ENCODE measurements at places on chromosomes 1 and 21.

DNA sequence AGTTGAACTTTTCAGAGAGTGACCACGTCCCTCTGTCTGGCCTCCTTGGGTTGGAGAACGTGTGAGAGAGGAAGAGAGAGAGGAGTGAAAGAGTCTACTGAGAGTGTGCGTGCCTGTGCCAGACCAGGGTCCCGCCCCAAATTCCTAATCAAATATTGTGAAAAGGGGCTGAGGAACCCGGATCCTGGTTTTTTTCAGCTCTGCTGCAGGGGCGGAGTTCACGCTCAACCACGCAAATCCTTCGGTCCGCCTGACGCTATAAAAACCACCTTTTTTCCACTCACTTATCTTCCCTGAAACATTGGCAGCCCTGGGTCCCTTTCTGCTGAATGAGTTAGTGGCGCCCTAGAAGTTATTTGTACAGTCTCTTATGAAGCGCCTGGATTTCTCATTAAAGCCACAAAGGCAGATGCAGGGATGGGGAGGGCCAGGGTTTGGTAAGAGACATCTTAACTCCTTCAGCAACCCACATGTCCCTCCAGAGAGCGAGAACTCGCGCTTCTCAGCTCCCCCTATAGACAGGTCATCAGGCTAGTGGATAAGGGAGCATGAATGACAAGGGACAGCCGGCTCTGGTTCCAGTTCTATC is at the start of gene FMOD:
TSS of gene FMOD (minus strand) at position 86 of the 589 bp plus-strand sequence. CDS start 2,852 bp downstream, outside the sequence.
- DNase-seq, result no peak

GRCh38 chr1:248786156-248786555 is 30.6 kb upstream of the LYPD8 start:
- DNase-seq, result no peak

- DNase-seq, result no peak
These were observed 56.0 kb upstream of the CD53 start for GRCh38 chr1:110816945-110817344.

DNA sequence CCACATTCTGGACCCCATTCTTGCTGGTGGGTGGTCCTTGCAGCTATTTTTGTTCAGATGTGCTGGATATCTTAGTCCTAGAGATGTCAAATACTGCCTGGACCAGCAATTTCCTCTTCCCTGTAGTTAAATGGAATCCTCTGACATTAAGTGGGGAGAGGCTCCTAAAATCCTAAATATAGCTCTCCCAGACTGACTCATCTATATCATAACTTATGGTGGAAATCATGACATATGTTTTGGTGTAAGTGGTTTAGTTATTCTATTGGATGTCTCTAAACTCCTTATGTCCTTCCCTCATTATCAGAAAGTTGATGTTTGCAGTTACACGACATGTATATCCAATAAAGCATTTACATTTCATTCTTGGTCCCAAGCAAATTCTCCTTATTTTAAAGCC is 73.1 kb downstream of the KCNJ6 start:
- DNase-seq, result no peak

- peak; percentile 96 for DNase-seq
These were observed at the start of gene ARHGAP30 for GRCh38 chr1:161069731-161070270. Gene ARHGAP30 (minus strand): TSS chr1:161069891. CDS start chr1:161069624, 267 bp downstream.

- DNase-seq, result no peak
These were observed 20.6 kb upstream of the TMEM51 start for GRCh38 chr1:15132965-15133364.

DNA sequence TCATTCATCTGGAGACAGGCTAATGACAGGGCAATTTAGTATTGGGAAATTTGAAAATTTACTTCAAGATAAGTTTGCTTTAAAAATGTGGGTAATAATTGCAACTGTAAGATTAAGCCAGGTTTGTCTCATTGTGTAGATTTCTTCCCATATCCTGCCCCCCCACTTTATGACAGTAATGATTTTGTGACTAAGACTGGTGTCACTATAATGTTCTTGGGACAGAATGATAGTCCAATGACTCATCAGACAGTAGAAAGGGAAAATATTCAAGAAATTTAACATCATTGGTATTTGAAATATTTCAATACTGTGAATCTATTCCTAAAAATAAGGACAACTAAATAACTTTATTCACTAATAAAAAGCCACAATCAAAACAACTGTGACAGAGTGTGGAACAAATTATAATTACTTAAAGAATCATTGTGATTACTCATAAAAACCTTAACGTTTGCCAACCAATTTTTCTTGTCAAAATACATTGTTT is 36.7 kb downstream of the FH start:
- DNase-seq, result no peak

DNA sequence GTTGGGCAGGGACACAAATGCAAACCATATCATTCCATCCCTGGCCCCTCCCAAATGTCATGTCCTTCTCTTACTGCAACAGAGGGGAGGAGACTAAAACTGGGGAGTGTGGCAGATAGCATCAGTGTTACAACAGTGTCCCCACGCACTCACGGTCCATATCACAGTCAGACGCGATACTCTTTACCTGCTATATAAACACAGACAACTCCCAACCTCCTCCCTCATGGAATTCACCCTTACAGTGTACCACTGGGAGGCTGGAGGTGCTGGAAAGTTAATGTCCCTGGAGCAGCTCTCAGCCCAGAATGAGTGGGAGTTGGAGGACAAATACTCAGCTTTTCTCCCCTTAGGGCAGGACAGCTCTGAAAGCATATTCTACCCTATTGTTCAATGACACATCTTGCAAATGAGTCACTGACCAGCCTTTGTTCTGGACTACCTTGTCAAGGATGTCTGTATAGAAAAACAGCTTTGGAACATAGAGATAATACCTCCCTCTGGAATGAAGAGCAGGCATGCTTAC is 445.9 kb downstream of the SETD4 start:
- no peak for DNase-seq

- DNase-seq, result no peak
These were observed 53.9 kb upstream of the NADK start for GRCh38 chr1:1832166-1832565.

- DNase-seq, result no peak
These were observed 206.6 kb upstream of the GRIK3 start for GRCh38 chr1:37240897-37241296.

DNA sequence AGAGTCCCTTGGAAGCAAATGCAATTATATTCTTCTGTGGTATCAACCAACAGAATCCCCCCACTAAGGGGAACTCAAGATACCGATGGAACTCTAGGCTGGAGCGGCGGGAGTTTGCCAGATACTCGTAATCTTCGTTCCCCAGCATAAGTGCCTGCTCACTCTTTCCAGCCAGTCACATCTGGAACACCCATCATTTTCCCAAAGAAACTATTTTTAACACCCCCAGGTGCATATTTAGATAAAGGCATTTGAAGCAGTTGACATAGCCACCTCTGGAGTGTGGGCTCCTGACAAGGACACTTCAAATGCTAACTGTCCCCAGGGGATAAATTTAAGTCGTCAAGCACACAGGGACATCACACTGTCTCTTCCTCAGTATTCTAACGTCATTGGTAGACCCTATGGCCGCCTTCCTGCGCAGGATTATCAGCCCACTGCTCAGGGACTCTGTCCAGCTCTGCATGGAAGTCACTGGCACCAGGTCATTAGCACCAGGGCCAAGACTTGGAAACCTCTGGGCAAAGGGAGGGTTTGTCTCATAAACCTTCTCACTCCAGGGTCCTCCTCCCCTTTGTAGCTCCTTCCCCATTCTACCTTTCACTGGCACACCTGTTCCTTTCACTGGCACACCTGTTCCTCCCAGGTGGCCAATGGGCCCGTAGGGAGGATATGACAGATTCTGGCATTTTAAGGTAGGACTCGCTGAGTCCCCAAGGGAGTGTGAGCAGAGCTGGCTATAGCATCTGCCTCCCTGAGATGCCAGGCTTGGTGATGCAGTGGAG is 48.8 kb downstream of the H3-3A start:
- DNase-seq, result no peak

DNA sequence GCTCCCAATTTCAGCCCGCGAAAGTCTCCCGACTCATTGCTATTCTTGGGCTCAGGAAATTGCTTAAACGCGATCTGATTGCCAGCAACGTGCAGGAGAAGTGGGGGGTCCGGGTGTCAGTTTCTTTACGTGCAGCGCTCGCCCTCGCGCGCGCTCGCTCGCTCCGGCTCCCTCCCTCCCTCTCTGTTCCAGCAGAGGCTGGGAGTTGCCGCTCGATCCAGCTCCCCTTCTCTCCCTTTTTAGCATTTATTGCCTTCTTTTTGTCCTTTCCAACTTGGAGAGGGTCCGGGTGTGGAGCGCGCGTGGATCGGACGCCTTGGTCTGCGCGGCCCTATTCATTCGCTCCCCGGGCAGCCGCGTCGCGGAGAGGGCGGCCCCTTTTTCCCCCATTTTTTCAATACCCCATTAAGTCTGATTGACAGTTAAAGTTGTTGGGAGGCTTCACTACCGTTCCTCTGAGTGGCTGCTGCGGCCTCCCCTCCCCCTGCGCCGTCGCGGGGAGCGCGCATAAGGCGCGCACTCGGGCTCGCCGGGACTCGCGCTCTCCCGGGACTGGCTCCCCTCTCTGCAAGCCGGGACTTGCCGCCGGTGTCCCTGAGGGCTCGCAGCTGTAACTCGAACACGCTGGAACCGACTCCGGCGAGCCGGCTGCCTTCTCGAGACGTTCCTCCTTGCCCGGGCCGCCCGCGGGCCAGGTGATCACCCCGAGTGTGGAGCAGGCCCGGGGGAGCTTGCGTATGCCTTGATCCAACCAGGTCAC is at the start of gene DHRS3:
TSS of gene DHRS3 (minus strand) at position 310 of the 760 bp plus-strand sequence. CDS start 862 bp downstream, outside the sequence.
- DNase-seq, result no peak

GRCh38 chr1:99176753-99177152 is 87.5 kb upstream of the PLPPR4 start:
- DNase-seq, result no peak

DNA sequence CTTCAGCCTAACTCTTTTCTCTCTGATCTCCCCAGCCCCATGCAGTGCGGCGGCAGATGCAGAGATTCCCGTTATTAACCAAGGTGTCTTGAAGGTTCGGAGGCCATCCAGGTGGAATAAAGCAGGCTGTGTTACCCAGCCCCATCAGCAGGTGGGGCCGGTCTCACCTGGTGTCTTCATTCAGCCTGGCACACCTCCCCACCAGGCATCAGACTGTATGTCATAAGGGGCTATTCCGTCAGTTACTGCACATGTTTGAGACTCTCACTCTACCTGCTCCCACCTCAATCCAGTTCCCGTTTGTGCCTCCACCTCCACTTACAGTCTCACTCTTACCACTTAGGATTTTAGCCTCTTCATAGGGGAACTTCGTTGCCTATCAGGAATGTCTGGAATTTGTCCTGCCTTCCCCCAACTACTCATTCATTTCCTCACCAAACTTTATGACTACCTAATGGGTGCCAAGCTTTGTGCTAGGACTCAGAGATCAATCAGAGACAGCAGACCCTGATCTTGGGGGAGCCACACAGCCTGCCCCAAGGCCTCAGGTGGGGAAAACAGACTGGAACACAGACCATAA is 170.2 kb downstream of the PLPP3 start:
- DNase-seq, result no peak

- no peak for DNase-seq
These were observed 40.1 kb downstream of the SLC2A7 start for GRCh38 chr1:8985915-8986813.

DNA sequence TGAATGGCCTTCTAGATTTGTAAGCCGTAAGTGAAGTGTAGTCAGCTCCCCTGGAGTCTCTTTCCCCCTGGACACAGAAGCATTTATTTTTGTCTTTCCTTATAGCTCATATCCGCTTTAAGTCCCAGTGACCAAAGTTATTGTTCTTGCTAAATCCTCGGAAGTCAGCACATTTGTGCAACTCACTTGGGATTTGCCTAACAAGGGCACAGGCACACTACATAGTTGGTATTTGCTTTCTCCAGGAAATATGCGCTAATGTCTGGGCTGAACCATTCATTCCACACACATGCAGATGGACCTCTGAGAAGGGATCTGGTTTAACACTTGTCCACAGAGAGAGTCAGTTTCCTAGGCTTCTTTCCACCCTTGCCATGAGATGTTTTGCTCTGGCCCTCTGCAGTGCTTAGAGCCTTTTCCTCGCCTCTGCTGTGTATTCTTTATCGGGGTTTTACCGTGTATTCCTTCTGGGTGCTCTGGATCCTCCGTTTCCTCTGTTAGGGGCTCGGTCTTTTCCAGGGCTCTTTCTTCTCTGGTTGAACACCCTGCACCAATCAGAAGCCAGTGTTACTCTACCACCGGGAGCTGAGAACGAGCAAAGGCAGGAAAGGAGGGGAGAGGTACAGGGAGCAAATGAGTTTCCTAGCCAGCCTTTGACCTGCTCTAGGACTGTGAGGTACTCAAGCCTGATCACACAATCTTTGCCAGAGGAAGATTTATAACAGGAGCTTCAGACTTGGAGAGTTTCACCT is 72.4 kb downstream of the ABCA4 start:
- DNase-seq, result no peak

DNA sequence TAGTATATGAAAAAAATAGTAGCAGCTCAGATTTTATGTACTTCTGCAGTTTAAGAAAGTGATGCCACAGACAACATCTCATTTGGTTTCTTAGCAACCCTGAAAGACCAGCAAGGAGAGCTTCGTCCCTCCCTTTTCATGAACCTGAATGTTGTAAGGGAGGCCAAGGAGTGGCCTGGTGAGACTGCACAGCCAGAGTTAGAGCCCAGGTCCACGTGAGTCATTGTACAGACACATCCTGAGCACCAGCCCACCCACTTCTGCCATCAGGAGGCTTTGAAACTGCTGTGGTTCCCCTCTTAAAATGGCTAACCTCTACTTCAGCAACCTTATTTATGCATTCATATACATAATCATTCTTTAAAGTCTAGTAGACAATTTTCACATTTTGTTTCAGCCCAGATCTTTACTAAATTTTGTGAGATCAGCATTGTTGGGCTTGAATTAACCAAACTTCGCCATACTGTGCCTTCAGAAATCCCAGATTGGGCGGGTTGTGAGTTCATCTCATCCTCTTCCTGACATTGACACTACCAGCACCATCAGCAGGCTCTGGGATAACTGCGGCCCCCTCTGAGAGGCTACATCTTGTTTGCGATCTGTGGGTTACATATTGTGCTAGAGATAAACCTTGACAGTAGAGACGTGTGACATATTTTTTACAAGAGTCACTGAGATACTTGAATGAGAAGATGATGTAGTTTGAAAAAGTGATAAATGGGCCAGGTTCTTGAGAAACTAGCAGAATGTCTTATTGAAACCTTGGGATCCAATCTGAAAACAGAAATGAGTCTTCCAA is 106.7 kb downstream of the CAMTA1 start:
- DNase-seq, result no peak

GRCh38 chr1:21338573-21339355 is 48.5 kb upstream of the ECE1 start:
- no peak for DNase-seq

- no peak for DNase-seq
These were observed 919 bp downstream of the CTSS start for GRCh38 chr1:150764617-150765101.
